ENCODE measurements at places on chromosomes 12 and 14. TPM values are rescaled to one million over a fixed set of nuclear protein-coding genes. Genes with fewer than 3 reads are reported as not detected.

- no peak for DNase-seq
These were observed 146.0 kb downstream of the FBXL14 start for GRCh38 chr12:1448336-1448735.

DNA sequence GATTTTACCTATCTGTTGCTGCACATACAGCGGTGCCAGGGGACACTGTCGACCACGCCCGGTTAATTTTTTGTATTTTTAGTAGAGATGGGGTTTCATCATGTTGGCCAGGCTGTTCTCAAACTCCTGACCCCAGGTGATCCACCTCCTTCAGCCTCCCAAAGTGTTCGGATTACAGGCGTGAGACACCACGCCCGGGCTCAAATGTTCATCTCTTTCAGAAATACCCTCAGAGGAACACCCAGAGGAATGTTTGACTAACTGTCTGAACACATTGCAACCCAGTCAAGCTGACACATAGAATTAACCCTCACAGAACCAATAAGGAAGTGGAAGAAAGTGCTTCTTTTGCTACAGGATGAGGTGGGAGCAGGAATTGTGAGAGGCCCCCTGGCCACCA, 15.0 kb upstream of the ETFBKMT start:
- no peak for DNase-seq

DNA sequence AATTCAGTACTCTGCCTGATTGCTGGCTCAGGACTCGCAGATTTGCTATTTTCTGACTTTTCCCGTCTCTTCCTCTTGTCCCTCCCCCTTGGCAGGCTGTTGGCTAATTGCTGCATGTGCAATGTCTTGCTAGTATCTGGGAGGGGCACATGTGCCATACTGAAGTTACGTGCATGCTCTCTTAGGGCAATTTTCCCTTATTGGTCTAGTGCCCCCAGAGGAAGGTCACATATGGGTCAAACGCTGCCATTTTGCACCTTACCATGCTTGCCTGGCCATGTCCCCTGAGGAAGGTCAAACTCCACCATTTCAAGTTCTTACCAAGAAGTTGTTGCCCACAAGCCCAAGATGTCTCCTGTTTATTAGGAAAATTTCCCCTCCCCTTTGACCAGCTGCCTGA, 13.9 kb upstream of the ERC1 start:
- DNase-seq, result no peak

DNA sequence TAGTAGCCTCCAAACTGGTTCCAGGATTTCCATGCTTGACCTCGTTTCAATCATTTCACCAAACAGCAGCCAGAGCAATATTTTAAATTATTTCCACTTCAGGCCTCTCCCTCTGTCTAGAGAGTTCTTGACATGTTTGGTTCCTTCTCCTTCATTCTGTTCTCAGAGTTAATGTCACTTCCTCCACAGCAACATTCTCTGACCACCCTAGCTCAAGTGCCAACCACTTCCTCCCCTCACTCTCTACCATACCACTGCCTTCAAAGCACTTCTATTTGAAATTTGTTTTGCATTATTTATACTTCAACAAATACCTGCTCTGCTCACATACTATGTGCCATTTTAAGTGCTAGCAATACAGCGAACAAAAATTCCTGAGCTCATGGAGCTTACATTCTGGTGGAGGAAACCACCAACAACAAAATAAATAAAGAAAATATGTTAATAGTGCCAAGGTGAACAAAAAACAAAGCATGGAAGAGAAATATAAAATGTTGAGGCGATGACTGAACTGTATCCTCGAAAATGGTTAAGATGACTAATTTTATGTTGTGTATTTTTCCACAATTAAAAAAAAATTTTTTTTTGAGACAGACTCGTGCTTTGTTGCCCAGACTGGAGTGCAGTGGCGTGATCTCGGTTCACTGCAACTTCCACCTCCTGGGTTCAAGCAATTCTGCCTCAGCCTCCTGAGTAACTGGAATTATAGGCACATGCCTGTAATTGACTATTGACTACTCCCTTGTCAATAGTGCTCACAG, 17.3 kb downstream of the BAZ1A start:
- DNase-seq, result no peak

DNA sequence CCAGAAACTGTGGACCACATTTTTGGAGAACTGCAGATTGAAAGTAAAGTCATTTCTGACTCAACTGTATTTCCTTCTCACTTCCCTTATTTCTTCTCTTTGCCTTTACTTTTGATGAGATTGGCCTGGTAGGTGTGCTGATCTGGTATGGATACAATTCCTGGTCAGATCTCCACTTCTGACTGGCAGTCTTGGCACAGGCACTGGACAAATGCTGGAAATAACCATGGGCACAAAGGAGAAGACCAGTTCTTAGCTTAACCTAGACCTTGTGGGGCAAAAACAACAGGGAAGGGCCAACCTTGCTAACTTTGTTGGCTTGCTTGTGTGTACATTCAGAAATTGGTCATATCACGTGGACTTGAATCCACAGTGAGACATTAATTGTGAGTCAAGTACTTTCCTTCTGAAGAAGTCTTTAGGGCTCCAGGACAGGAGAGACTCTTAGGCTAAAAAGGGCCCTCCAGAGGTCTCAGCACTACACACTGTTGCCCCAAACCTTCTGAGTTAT, 75.0 kb downstream of the DIP2B start:
- DNase-seq, result no peak

- DNase-seq, result no peak
These were observed 2.0 kb downstream of the DTX1 start for GRCh38 chr12:113058553-113058952.

DNA sequence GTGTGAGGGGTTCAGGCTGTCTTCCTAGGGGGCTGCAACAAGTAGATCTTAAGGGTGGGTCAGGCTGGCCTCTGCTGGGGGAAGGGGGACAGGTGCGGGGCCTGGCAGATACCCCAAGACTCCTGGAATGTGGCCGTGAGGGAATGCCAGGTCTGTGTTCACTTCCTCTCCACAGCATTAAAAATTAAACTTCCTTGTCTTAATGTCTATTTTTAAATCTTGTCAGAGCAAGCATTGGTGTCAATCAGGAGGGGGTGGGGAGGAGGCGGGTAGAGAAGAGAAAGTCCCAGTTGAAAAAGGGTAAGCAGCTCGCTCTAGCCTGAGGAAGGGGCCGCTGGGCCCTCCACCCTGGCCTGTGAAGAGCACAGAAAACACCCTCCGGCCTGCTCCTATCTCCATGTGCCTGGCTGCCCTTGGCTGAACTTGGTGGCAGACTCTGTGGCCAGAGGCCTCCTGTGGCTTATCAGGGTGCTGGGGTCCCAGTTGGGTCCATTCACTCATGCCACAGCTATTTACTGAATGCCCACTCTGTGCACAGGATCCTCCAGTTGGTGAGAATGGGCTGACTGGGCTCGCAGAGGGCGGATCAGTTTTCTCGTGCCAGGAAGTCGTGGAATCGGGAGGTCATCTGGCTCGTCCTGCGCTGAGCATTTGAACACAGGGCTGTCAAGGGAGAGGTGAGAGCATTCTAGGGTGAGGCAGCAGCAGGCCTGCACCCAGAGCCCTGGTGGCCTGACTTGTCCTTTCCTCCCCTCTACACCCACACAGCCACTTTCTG, 128.8 kb downstream of the TSPAN9 start:
- no peak for DNase-seq

R3HDM2 gene
- total RNA-seq, result 75.6 TPM
